T1000 (cell line): ENCODE measurements at places on chromosomes 4 and X.
A peak's percentile ranks its signal among the peaks of the same experiment; 100 is the strongest.

DNA sequence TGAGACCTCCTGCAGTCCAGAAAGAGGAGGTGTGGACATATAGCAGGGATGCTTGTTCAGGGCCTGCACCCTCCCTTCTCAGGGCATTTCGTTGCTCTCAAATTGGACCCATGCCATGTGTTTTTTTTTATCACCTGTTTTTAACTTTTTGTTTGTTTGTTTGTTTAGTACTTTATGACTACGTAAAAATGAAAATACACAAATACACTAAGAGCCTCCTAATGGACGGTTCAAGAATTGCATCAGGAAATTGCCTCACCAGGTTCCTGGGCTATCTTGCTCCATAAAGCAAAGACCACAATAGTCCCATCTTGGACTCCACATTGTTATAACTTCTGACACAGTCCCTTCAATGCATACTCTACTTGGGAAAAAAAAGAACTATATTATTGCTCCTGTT is 1685.9 kb upstream of the TENM3 start:
- DNase-seq = no peak

DNA sequence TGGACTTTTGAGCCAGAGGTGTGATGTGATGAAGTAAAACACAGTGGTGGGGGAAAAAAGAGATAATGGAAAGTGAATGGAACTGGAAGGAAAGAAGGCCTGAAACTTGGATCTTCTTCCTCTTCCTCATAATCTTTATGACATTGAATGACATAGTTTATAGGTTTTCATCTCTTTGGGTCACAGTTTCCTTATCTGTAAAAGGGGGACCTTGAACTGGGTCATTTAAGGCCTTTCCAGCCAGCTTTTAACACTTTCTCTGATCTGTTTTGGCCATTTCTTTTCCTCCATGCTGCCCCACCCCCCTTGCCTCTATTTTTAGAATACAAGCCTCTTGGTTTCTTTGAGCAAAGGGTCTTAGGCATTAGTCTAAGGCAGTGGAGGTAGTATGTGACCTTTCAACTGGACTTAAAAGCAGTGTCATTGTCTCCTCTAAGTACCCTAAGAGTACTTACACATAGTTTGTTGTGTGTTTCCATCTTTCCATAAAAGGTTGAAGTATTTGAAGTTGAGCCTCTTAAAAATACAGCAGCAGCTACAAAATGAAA is 7.8 kb downstream of the CPEB2 start:
- no peak for DNase-seq

DNA sequence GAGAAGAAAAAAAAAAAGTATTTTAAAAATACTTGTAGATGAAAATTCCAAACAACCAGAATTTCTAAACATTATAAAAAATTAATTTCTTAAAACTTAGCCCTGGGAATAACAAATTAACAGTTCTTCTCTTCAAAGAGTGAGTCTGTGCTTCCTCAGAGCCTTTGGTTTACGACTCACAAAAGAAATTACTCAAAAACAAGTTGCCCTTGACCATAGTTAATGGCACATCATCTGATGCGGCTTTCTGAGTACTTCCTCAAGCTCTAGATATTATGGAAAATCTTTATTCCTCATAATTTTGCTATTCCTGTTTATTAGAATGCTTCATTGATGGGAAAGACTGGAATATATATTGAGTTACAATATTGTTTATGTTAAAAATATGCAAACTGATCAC is 23.7 kb downstream of the TAPT1 start:
- no peak for DNase-seq

DNA sequence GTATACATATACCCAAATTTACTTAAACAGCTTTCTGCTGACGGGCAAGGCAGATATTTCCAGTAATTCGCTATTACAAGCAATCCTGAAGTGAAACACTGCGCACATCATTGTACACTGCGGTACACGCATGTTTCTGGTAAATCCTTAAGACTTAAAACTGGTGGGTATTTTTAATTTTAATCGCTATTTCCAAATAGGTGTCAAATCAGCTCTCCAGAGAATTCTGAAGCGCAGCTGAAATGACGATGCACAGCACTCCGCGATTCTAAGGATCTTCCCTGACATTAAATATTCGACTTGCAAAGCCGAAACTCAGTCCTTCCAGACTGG is 361 bp downstream of the TMEM128 start:
- no peak for DNase-seq

DNA sequence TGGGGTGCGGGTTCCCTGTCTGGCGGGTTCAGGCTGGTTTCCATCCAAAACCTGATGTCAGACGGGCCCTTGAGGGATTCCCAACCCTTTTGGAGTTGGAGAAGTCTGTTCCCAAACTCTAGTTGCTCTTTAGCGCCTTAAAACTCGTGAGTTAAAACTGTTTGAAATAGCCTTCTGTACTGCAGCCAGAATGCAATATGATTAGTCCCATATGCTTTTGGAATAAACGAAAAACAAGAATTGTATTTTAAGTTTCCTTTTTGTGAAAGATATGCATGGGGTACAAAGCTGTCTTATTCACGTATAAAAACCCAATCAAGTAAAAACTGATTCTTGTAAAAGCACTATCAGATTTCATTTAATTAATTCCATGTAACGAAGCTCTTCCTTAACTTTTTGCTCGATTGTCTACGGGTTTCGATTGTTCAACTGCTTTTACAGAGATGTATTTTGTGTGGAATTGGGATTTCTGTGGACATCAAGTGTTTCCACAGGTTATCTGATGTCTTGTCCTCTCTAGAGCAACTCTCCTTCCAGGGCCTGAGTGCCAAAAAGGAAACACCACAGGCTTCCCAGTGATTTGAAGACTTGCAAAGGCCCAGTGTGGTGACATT is 49.5 kb downstream of the CLDN34 start:
- DNase-seq = no peak

DNA sequence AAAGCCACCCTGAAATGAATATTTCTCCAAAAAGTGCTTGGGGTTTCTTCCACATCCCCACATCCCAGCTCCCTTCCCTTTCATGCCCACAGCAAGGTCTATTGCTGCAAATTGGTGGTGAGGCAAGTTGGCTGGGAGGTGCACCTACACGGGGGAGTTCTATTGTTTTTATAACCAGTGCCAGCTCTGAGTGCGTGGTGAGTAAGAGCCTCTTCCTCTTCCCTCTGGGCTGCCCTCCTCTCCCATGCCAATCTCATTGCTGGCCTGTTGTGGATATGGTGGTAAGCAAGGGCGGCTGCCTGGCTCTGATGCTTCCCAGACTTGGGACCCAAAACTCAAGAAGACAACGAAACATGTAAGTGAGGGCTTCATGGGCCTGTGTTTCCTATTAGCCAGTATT is 204.3 kb downstream of the SHROOM3 start:
- DNase-seq = no peak

DNA sequence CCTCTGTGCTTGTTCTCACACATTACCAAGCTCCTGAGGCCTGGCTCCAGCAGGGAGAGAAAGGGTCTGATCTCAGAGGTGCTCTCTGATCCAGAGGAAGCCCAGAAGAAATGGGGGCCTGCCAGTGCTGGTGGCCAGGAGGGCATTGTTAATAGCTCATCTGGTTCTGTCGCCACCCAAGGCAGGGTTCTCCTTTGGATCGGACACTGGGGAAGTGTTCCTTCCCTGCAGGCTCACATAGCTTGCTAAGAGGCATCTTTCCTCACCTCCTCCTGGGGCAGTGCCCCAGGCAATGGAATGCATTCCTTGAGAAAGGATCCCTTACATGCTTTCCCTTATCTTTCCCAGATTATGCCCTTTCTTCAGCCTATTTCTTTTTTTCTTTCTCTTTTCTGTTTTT is 53.8 kb downstream of the RBM47 start:
- peak; percentile 46 for DNase-seq

- DNase-seq = no peak
Measured at GRCh38 chrX:11430271-11430670, 137.1 kb downstream of the AMELX start.

DNA sequence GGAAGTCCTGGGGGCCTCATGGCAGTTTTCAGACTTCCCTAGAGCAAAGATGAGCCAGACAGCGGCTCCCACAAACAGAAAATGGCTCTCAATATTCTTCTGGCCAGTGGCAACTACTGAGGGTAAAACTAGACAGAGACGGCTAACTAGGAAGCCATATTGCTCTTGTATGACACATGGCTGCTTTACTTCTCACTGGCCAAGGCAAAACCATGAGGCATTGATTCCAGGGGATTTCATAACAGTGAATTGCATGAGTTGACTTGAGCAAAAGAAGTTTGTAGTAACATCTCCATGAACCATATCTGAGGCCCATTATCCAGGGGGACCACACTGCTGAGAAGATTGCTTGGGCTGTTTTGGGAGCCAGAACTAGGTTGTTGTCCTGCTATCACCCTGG is 13.7 kb upstream of the TLR8 start:
- no peak for DNase-seq

DNA sequence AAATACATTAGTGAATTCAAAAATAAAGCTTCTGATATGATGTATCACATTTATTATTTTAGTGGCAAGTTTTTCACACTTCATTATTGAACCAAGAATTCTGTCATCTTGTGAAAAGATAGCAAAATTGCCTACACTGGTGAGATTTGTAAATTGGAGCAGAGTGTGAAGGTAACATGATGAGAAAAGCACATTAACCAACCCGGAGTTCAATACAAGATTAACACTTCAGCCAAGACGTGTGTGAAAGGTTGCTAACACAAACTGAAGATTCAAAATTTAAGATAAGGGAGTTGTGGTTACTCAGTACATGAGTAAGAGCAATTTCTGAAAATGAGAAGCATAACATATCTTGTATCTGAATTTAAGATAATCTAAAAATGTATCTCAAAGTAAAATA is 346.7 kb downstream of the PDHA2 start:
- no peak for DNase-seq

DNA sequence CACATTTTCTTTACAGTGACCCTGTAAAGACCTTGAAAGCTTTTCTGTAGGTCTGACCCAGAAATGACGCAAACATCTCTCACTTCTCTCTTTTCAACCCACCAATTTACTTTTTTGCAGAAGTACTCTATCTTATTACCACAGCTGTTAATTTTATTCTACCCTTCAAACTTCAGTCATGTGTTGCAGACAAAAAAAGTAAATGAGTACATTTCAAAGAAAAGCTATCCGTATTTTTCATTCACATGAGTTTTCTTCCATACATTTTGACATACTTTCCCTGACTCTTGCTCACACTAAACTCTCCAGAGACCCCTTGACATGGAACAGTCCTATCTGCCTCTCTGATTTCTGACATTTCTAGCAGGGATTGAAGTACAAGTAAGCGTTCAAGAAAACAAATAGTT is 51.7 kb downstream of the SLC7A11 start:
- no peak for DNase-seq
